Activated T-helper 1 cell treated with Interleukin-2 at 50 U/mL for 16 hours (primary cell): ENCODE measurements at places on chromosomes 12 and 14.

DNA sequence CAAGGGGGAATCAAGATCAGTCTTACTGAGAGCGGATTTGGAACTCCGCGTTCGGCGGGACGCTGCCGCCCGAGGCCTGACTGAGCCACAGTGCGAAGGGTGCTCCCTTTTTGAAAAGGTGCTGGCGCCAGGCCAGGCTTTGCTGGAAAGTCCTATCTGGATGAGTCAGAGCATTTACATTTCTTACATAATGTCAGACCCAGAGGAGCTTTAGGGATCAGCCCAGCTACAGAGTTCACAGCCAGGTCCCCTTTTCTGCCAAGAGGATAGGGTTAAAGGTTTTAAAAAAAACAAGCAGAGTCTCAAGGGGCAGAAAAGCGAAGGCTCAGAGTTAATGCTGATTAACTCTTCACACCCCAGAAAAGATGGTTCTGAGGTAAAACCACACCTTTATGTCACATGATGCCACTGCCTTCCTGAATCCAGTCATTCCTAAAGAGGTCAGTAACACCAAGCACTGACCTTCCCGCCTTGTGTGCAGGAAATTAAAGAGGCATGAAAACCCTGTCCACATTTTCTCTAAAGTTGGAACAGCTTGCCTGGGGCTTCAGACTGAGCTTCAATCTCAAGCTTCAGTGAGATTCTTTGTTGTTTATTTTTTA is 11.7 kb upstream of the FBXL14 start:
- DNase-seq = no peak

- DNase-seq = no peak
Observed at GRCh38 chr12:92629349-92630065, 73.3 kb upstream of the PLEKHG7 start.

GRCh38 chr12:23472329-23472971 is 477.0 kb downstream of the SOX5 start:
- no peak for DNase-seq

DNA sequence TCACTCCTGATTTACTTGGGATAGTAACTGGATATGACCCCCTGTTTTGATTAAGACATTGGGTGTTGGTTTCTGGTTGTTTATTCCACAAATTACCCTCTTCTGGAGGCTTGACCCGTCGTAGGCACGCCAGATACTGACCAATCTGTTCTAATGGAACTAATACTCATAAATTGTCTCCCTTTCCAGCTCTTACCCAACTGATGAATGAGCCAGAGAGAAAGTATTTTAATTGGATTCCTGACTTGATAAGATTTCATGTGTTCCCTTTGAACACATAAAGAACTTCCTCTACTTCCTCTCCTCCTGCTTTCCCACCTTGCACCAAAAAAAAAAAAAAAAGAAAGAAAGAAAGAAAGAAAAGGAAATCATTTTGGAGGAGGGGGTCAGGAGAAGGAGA is 340.9 kb downstream of the PCNX1 start:
- no peak for DNase-seq

- DNase-seq = no peak
Observed at GRCh38 chr12:11725686-11726085, 76.2 kb downstream of the ETV6 start.

DNA sequence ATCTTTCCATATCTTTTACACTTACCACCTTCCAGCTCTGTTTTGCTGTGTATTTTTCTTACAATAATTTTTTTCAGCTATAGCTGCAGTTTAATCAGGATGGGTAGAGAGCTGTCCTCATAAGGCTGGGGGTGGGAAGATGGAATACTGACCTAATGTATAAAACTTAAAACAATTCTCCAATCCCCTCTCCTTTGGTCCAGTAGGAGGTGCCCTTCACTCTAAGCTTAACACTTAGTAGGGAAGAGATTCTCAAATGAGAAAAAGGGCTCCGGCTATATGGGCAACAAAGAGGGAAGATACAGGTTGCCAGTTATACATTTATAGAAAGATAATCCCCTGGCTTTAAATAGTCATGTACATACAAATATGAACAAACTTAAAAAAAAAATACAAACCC is 2.8 kb downstream of the ORMDL2 start:
- DNase-seq = no peak
